ENCODE measurements at places on chromosomes 12 and 14.
A peak's percentile ranks its signal among the peaks of the same experiment; 100 is the strongest.

DNA sequence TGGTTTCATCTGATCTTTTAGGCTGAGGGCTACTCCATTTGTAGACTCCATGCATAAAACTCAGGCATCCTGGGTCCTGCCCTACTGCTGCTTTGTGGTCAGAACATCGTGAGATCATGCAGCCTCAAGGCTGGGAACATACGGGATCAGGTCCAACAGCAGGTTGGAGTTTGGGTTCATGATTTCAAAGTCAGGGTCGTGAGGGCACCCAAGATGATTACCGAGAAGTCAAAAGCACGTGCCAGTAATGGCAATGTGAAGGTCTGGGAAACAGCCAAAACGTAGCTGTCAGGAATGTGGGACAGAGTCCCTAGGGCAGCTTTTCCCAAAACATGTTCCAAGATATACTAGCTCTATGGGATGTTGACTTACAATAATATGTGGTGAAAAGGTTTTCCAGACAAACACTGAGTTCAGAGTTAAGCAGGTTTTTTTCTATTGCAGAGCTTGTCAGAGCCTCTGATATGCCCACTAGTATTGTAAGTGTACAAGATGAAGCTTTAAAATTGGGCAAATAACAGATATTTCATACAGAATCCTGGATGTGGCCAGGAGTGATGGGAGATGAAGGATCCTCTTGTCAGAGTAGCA, 130.3 kb upstream of the DNM1L start:
- no peak for DNase-seq

DNA sequence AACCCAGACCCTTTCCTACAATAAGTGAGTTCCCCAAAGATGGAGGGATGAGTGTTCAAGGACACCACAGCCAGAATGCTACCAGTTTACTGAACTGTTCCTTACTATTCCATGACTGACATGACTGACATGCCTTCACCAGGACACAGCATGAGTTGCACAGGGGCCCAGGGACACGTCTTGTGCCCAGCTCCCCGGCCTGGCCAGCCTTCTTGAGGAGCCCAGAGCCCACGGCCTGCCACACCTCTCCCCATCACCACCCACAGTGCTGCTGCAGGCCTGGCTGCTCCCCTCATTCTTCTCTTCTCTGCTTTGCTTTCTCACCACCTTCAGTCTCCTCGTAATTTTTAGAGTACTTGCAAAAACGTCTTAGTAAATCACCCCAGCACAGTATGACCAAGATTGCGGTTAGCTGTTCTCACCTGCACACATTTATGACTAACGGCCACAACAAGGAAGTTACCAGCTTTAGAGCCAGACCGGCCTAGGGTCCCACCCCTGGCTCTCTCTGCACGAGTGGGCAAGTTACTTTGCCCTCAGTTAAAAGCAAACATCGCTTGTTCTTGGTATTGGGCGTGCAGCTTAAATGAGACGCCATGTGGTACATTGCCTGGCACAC, 18.5 kb downstream of the PPP2R5E start:
- peak; percentile 53 for DNase-seq

DNA sequence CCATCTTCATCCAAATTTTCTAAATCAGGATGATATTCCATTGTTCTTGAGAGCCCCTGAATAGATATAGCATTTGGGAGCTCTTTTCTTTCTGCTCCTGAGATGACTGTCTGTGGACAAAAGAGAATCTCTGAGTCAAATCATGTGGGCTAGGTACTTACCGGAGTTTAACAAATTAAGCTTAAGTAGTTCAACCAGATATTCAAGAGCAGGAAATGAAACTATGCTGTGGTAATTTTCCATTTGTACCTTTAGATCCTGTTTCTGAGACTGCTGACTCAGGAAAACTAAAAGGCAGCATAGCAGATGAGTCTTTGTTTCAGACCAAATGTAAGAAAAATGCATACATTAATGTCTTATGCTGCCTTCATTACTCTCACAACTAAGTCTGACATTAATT, at the start of gene CLEC7A:
Gene CLEC7A (minus strand): TSS at position 158 of the 400 bp plus-strand sequence. CDS start 117 bp downstream, at position 41.
- DNase-seq = no peak

- no peak for DNase-seq
These were observed 34.3 kb downstream of the KICS2 start for GRCh38 chr12:64187794-64188193.

DNA sequence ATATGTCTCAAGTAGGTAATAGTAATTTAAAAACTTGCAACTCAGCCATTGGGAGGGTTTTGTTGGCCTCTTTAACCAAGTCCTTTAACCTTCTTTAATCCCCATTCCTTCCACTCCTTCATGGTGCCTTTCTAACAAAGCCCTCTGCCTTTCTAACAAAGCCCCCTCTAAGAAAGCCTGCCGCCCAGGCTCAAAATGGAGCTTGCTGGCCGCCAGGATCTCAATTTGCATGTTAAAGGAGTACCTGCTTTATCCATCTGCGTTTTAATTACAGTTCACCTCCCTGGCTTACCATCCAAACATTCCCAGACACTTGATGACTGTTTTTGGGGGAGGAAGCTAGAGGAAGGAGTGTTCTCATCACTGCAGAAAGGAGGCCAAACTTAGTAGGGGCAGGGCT, 183.4 kb downstream of the PTPN11 start:
- no peak for DNase-seq

DNA sequence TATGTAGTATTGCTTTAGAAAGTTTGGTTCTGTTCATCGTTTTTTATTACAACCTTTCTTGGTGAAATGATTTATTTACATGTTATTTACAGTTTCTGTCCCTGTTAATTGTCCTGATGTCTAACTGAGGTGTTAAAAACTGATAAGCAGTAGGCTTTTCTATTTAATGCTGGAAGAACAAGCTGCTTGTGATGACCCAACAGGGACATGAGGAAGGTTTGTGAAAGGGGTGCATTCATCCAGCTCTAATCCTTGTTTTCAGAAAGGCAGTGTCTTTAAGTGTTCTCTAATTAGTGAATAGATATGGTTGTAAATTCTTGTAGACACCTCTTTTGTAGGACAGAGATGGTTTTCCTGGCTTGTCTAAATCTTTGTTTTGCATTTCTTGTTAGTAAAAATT, 191.4 kb downstream of the FOXA1 start:
- DNase-seq = no peak

GRCh38 chr14:66403183-66403582, 83.0 kb upstream of the CCDC196 start:
- DNase-seq = no peak

- no peak for DNase-seq
These were observed 61.8 kb downstream of the TSPAN9 start for GRCh38 chr12:3138941-3139511.

DNA sequence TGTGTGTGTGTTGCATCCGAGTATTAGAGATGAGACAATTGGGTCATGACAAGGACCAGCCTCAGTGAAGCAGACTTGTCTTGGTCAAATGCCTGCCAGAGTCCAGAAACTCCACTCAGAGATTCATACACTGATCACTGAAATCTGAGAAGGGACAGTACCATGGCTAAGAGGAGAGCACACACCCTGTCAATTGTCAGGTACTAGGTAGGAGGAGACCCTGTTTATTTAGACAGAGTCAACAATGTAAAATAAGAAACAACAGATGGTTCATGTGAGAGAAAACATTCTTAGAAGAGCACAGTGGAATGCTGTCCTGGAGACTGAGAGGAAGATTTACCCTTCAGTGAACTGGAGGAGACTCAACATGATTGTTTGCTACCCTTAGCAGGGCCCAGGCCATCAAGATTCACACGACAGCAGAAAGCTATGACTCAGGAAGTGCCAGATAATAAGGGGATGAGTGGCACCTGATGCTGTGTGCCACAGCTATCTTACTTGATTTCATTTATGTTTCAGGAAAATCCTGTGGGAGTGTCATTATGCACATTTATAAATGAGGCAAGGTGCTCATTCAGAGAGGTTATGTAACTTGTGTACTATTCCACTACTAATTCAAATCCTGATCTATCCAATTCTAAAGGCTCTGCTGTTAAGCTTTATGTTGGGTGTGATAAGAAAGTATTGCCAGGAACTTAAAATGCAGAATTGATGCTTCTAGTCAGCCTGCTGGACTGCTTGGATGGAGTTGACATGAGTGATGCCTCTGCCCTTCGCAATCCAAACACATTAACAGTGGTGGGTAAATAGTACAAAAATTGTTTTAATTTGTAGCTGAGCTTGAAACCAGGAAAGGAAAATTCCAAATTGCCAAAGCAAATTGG, 136.6 kb upstream of the NEDD1 start:
- no peak for DNase-seq

- DNase-seq = no peak
These were observed 24.7 kb upstream of the MAP1LC3B2 start for GRCh38 chr12:116534311-116535121.

DNA sequence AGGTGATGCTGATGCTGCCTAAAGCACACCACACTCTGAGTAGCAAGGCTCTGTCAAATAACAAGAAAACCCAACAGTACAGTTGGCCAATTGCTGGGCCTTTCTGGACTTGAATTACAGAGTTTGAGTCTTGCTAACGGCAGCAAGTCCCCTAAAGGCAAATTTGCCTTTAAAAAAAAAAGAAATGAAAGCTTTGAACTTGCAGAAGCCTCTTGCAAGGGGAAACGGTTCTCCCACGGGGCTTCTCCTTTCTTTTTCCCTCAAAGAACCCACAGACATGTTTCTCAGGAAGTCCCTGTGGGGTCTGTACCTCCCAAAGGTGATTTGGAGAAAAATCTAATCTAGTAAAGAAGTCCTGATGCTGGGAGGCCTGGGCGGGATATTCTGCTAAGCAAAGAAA, 191.3 kb upstream of the MYL2 start:
- no peak for DNase-seq

- DNase-seq = no peak
These were observed 129.5 kb downstream of the FBXL14 start for GRCh38 chr12:1464925-1465324.

DNA sequence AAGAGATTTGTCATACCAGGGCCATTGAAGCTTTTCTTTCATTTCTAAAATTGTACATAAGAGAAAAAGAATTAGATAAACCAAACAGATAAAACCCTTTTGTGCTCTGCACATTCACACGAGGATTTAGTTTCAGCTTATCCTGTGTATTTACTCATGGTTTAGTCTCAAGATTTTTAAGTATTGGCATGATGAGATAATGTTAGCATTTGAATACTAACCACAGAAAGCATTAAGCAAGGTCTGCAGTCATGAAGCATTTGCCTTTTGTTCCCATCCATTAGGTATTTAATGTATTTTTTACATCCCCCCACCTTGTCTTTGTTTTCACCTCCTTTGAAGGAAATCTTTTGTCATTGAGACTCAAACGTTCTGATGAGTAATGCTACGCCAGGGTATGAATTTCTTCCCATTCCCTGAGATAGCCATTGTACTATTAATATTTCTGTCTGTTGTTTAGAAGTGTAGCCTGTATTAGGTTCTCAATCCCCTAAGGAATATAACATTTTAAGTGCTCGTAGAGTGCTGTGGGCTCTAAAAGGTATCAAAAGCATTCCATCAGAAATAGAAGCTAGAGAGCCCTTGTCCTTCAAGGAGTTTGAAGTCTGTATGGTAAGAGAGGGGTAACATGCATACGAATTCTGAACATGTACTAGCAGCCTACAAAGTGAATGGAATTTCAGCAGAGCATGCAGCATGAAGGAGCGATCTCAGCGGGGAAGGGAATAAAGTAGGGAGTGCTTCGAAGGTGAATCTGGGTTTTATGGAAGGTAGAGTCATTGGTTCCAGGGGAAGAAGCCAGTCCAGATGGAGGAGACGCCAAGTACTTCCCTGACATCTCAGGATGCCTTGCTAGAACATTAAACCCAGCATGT, 22.3 kb downstream of the CRADD start:
- no peak for DNase-seq

DNA sequence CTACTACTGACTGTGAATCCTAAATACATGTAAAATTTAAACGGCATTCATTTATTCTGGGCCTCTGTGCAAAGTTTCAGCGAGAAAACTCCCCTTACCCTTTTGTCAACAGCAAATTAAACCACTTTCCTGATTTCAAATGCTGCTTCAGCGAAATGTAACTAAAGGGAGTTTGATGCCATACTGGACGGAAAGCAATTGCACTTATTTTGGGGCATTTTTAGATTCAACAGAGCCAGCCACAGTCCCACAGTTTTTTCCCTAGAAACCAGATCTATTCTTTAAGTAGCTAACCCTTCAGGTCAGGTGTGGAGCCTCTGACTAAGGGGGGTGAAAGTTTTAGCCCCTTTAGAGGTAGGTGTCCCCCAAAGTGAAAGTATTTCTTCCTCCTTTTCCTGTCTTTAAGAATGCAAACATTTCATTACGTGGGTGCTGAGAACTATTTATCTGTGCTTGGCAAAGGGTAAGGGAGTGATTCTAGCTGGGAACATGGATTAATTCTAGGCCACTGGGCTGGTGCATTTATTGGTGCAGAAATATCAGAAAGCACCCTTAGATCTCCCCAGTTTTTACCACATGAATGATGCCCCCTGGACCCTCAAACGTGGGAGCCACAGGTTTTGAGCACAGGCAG, 72.7 kb downstream of the SPTB start:
- DNase-seq = no peak

- DNase-seq = no peak
These were observed 57.5 kb downstream of the CHST11 start for GRCh38 chr12:104514092-104514810.

GRCh38 chr12:88529531-88530488, 50.5 kb downstream of the KITLG start:
- no peak for DNase-seq

DNA sequence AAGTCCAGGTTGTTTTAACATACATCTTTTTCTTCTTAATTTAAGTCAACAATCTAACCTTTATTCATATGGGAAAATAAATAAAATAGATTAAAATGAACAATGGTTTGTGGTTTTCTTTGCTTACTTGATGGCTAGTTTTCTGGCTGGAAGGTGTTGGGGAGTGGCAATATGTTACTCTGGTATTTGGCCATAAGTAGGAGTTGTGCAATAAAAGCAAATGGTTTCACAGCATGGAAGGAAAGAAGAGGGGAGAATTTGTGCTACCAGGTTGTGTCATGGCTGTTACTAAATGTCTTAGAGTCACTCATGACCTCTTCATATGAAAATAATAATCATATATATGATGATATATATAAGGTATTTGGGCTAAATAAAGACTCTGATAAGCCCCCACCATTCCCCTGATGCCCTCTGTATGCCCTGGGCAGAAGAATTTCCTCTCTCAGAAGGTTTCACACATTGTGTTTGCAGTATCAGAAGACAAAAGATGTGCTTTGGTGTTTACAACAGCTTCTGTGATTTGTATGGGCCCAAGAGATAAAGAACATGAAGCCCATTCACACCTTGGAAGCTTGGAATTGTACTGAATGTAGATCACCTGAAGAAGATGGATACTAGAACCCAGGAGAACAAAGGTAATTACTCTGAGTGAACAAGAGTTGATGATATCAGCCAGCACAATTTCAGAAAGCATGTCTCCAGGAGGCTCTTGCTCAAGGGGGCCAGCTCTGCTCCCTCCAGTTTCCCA, 160.9 kb downstream of the ALG10B start:
- no peak for DNase-seq

- no peak for DNase-seq
These were observed 575.3 kb downstream of the TMTC2 start for GRCh38 chr12:83261998-83262397.

- DNase-seq = no peak
These were observed 26.2 kb downstream of the RFLNA start for GRCh38 chr12:124321040-124321481.

- DNase-seq = no peak
These were observed 128.2 kb downstream of the EML1 start for GRCh38 chr14:99921425-99921824.

GRCh38 chr14:63155511-63156185, 48.6 kb upstream of the RHOJ start:
- DNase-seq = no peak

GRCh38 chr12:16756833-16757555, 151.0 kb upstream of the LMO3 start:
- DNase-seq = no peak

GRCh38 chr14:56555921-56556570, 23.6 kb upstream of the TMEM260 start:
- peak; percentile 25 for DNase-seq

Measured in kidney epithelial cell (primary cell).